ENCODE measurements at places on chromosomes 12 and 14. TPM values are rescaled to one million over a fixed set of nuclear protein-coding genes. Genes with fewer than 3 reads are reported as not detected.
A peak's percentile ranks its signal among the peaks of the same experiment; 100 is the strongest.

DNA sequence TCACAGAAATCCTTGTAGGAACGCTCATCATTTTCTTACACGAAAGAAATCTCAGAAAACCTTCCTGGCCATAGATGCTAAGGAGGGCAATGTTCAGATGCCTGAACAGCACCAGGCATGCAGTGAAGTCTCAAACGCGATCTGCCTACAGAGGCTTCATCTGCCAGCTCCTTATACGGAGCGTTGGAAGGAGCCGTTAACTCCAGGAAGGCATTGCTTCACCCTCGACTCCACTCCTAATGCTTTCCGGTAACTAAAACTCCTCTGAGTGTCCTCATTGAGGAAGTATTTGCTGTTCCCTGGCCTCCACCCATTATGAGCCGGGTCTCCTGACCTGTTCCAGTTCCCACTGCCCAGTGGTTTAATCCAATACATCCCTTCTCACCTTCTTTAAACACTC is 502.7 kb downstream of the BCL11B start:
- DNase-seq: no peak

DNA sequence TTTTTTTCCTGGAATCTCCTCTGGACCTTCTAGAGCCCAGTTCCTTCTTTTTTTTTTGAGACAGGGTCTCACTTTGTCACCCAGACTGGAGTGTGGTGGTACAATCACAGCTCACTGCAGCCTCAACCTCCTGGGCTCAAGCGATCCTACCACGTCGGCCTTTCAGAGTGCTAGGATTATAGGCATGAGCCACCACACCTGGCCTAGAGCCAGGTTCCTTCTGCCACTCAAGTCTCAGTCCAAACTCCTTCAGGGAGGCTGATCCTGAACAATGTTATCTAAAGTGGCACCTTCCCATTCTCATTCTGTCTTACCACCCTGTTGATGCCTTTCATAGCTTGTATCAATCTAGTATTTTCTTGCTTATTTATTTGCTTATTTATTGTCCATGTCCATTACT is 22.3 kb upstream of the ELK3 start:
- no peak for DNase-seq

DNA sequence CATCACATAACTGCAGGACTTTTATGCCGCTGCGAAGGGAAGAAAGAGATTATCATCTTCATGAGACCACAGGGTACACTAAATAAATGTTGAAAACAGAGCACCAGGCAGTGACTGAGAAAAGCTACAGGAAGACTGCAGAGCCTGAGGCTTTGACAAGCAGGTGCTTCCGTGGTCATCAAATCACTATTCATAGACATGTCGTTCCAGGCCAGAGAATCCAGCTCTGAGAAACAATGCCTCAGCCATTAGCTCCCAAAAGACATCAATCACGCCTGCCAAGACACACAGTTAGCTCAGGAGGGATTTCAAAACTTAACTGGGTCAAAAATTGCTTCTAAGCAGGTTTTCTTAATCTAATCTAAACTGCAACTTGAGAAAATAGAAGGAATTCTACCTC is 47.2 kb upstream of the GARIN6 start:
- peak; percentile 92 for DNase-seq

- DNase-seq: no peak
Measured at GRCh38 chr14:92997343-92998061, 74.6 kb downstream of the CHGA start.

- DNase-seq: no peak
Measured at GRCh38 chr12:20280515-20280914, 87.8 kb upstream of the PDE3A start.

- no peak for DNase-seq
Measured at GRCh38 chr12:49923035-49923644, 19.4 kb upstream of the FAIM2 start.

GRCh38 chr12:121829250-121829918 is 25.6 kb downstream of the SETD1B start:
- peak; percentile 52 for DNase-seq

GRCh38 chr14:74655599-74656395 is 43.8 kb upstream of the LTBP2 start:
- no peak for DNase-seq

DNA sequence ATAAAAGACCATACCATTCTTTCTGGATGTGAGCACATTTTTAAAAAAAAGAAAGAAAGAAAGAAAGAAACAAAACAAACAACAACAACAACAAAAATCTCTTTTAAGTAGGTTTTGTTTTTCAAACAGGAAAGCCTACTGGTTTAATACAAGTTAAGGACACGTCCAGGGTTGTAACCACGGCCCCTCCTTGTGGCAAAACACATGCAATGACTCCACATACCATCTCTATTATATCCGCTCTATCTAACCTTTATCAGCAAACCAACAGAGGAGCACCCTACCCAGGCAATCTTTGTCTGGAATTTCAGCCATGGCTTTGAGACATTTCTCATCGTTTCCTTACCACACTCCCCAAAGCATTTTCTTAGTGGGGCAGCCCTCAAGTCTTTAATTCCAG is 360.5 kb upstream of the TMPO start:
- peak; percentile 58 for DNase-seq

GRCh38 chr12:120006258-120006975 is 17.4 kb downstream of the BICDL1 start:
- DNase-seq: no peak

- DNase-seq: no peak
Measured at GRCh38 chr12:59678759-59679411, 83.1 kb downstream of the SLC16A7 start.

- no peak for DNase-seq
Measured at GRCh38 chr12:98419795-98420404, 95.5 kb upstream of the TMPO start.

GRCh38 chr12:95184121-95184520 is 33.1 kb downstream of the FGD6 start:
- no peak for DNase-seq

- DNase-seq: no peak
Measured at GRCh38 chr12:60148831-60149230, 553.0 kb downstream of the SLC16A7 start.

DNA sequence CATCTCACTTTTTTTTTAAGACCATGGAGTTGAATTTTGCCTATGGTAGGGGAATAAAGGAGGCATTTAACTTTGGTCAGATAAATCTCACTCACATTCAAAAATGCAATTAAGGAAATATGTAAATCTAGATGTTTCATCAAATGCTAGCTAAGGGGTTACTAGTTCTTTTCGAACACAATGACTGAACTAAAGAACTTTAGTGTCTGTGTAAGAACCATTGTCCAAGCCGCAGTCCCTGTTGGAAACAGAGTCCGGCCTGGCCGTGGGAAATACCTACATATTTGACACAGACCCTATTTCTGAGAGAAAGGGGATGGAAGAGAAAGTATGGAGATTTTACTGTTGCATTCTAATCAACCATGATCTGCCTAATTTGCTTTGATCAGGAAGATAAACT is 17.4 kb downstream of the LGR5 start:
- no peak for DNase-seq

DNA sequence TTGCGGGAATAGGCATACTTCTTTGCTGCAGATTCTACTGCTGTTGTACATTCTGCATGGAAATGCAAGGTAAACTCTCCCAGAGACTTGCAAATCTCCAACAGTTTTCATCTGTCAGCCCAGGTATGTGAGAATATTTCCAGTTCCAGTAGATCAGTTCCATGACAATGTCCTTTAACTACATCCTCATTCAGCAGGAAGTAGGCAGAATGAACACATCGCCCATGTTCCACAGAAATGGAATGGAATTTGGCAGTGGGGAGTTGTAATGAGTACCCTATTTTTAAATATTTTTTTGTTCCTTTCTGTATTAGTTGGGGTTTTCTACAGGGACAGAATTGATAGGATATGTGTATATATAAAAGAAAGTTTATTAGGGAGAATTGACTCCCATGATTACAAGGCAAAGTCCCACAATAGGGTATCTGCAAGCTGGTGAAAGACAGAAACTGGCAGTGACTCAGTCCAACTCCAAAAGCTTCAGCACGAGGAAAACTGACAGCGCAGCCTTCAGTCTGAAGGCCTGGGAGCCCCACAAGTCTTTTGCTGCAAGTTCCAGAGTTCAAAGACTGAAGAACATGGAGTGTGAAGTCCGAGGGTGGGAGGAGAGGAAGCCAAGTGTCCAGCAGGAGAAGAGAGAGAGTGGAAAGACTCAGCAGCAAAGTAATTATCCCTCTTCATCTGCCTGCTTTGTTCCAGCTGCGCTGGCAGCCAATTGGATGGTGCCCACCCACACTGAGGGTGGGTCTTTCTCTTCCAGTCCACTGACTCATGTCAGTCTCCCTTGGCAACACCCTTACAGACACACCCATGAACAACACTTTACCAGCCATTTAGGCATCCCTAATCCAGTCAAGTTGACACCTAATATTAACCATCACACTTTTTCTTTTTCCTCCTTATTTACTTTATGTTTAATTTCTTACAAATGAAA is 110.4 kb upstream of the SCAF11 start:
- DNase-seq: no peak

- peak; percentile 92 for DNase-seq
Measured at GRCh38 chr14:70073924-70074566, 114.7 kb downstream of the SLC8A3 start.

DNA sequence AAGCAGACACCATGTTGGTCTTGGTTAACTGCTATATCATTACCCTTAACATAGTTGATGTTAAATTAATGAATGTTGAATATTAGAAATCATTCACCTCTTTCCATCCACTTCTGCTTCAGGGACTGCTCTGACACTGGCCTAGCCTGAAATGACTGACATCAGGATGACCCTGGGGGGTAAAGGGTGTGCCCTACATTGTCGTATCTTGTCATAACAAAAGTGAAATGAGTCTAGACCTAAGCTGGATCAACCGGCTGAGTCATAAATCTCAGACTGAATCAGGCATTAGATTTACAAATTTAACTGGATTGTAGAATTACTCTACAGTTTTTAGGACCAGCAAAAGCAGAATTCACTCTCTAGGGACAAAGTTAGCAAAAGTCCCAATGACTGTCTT is 35.3 kb downstream of the KICS2 start:
- DNase-seq: no peak

- no peak for DNase-seq
Measured at GRCh38 chr12:113747017-113747416, 219.1 kb downstream of the RBM19 start.

DNA sequence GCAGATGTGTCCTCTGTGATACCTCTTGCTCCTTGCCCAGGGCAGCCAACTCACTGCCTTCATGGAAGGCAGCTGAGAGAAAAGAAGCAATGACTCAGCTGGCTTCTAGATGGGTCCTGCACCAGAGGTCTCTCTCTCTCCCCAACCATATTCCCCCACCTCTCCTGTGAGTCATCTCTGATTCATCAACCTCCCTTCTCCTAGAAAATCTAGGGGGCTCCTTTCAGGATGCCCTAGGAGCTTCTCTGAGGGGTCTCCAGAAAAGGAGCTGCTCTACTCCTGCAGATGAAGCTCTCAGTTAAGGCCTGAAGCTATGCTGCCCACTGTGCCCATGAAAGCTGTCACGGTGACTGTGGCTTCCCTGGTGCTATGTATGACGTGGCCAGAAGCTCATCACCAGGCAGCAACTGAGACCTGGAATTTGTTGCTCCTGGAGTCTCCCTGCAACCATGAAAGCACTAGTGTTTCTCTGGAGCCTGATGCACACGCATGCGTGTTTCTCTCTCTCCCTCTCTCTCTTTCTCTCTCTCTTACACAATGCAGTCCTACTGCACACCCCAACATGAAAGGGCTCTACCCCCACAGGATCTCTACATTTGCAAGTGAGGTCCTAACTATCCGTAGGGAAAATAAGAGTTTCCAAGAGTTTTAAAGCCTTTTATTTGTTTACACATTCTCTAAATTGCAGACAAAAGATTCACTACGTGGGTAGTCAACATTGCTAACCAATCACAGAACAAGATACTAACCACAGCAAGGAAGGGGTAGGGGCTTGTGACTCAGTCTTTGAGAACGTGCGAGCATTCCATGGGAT is 285.3 kb downstream of the DPF3 start:
- DNase-seq: no peak

DNA sequence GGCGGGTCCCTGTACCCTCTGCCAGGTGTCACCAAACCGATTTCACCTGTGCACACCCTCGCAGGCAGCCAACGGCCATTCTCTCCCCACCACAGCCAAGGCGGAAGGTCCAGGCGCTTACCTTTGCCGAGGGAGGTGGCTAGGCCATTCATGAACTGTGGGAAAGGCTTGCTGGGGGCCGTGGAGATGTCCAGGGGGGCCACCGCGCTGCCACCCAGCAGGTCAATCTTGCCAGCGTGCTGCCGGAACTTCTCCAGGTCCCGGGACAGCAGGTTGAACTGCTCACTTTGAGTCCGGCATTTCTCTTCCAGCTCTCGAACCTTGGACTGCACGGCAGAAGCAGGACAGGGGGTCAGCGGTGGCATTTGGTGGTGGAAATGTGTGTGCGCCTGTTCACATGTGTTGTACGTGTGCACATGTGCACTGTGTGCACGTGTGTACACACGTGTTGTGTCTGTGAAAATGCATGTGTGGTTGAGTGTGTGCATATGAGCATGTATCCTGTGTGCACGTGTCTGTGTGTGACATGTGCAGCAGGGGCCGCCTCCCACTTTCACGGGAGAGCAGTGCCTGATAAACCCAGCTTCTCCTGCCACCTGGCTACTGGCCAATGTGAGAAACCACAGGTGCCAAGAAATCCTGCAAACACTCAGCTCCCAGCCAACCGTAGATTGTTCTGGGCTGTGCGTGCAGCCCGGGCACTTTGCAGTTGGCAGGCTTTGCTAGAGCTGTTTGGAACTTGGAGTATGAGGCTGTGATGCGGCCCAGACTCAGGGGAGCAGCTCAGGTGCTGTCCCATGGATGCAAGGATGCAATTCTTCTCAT is 118.9 kb downstream of the PIWIL1 start:
- no peak for DNase-seq

Gene TAPBPL
- total RNA-seq: 11.2 TPM

Gene STYK1
- not detected for total RNA-seq

Gene JKAMP
- total RNA-seq: 149 TPM

Gene CIDEB
- total RNA-seq: 9.9 TPM

Gene SLC39A9
- 161 TPM for total RNA-seq

Gene IKBIP
- 48.5 TPM for total RNA-seq

Gene SSTR1
- not detected for total RNA-seq

Gene DDX55
- total RNA-seq: 41.6 TPM

Gene KRT72
- total RNA-seq: not detected

Gene TWF1
- 62.2 TPM for total RNA-seq

Gene GUCY2C
- 0.48 TPM for total RNA-seq

Gene SUPT16H
- total RNA-seq: 102 TPM

Gene PTPRR
- not detected for total RNA-seq

Gene SRGAP1
- total RNA-seq: 0.14 TPM

Gene REM2
- not detected for total RNA-seq

Gene CEBPE
- total RNA-seq: 0.11 TPM

All from Karpas-422 (cell line).